NCI-H748 treated with DMSO at 0.1 percent for 48 hours (cell line): ENCODE measurements at places on chromosomes 3 and 15.

- DNase-seq = no peak
These were observed 2.8 kb downstream of the SEMA4B start for GRCh38 chr15:90203922-90204321.

DNA sequence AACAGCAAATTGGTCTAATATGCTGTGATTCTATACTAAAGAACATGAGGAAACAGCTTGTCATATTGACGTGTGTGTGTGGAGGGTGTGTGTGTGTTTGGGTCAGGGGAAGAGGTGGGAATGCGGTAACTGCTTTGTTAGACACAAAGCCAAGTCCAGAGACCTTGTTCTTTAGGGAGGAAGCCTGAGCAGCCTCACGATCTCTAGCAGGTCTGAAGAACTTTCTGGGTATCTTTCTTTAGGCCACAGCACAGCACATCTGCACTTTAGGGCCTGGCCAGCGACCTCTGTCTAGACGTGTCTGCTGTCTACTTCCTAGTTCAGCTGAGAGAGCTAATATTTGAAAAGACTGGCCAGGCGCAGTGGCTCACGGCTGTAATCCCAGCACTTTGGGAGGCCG, 220.0 kb upstream of the TPRG1 start:
- DNase-seq = no peak

- DNase-seq = no peak
These were observed 30.7 kb upstream of the CLRN1 start for GRCh38 chr3:151003029-151003767.

DNA sequence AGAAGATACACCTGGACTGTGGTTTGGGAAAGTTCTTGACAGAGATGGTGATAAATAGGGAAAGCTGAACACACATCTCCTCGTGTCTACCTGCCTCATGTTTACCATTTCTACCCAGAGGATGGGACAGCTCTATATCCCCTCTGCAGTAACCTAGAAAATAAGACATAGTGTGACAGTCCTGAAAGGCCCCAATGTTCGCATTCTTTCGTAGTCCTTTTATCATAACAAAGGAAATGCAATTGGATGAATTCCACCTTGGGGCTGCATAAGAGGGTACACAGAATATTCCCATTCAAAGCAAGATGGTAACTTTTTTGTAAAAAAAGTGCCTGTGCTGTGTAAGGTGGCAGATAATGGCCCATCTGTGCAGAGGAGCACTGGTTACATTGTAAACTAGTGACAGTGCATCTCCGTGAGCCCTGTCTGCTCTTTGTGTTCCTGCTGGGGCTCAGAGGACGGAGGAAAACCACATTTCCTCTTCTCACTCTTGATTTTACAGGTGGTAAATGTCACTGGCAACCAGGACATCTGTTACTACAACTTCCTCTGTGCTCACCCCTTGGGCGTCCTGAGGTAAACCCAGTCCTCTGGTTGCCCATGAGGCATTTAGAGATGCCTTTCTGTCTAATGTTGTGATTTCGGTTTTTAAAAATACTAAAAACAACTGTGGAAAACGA, 74.3 kb downstream of the SIDT1 start:
- no peak for DNase-seq

DNA sequence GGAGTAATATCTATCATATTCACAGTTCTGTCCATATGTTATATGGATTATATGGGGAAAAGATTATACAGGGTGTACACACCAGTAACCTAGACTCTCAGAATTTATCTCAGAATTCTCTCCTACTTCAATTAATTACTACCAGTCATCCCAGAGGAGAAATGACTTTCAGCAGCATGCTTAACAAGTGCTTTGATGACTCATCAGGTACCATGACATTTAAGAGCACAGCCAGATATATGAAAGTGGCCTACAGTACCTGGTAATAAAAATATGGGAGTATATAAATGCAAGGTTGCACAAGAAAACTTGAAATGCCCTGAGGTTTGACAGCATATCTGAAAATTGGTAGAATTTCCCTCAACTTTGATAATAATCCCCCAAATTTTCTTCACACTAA, 1273.0 kb downstream of the OTOL1 start:
- no peak for DNase-seq

- no peak for DNase-seq
These were observed 4.7 kb upstream of the ITGA11 start for GRCh38 chr15:68436680-68437079.

- peak; percentile 15 for DNase-seq
These were observed 11.1 kb upstream of the MB21D2 start for GRCh38 chr3:192928720-192929119.

DNA sequence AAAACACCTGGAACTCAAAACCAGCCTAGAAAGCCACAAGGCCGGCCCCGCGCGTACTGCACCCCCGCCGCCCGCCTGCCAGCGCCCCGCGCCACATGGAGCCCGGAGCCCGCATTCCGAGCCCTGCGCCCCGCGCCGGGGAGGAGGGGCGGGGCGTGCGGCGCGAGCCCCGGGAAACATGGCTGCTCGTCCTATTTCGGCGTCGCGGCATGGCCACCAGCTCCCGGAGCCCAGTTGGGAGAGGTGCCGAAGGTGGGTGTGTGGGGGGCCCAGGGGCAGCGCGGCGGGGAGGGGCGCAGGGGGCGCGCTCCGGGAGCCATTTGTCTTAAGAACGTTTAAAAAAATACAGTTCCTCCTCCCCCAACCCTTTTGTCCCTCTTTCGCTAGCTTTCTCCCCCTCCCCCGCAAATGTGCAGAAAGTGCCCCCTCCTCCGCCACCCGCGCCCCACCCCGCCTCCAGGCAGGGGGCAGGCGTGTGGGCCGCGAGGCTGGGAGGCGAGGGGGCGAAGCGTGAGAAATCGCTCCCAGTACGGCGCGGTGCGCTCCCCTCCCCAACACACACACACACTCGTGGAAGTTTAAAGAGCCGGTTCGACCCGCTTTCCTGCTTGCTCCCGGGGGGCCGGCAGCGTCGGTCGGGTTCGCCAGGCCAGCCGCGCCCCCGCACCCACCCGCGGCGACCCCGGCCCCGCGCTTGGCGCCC, 2.5 kb downstream of the ANP32A start:
- DNase-seq = peak; percentile 12

- no peak for DNase-seq
These were observed 29.5 kb downstream of the CORO2B start for GRCh38 chr15:68608206-68608843.
